ENCODE measurements at places on chromosomes 7 and 10.

DNA sequence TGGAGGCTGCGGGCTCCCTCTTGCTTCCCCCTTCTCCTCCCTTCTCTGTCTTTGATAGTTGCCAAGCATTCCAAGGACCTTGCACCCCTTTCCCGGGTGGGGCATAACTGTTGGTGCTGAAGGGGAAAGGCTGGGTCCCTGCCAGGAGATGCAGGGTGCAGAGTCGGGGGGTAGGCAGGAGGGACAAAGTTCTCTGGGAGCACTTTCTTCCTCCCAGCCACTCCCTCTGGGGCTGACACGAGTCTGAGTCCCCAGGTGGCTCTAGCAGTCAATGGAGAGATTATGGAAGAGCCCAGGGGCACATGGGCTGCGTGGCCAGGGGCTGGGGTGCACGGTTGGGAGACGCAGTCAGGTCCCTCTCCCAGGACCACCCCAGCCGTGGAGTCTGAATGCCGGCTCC lies 2.1 kb downstream of the CLDN15 start:
- DNase-seq: no peak

GRCh38 chr10:24952143-24952706 lies at the start of gene PRTFDC1:
Gene PRTFDC1, minus strand, starts transcription at chr10:24952606. Its CDS starts 31 bp downstream, at chr10:24952575.
- DNase-seq: no peak

DNA sequence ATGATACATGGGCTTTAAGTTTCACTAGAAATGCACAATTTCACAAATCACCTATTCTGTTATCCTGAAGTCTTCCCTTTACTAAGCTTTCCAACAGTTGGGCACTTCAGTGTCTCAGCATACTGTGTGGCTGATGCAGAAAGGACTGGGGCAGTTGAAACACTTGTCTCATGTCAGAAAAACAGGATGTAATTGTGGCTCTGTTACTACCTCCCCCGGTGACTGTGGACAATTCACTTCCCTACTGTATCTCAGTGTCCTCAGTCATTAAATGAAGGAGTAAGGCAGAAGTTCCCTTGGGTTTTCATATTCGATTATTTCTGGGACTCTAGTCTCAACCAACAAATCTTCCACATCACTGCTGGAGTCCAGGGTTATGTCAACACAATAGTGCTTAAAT lies 17.9 kb downstream of the ANKRD22 start:
- no peak for DNase-seq

DNA sequence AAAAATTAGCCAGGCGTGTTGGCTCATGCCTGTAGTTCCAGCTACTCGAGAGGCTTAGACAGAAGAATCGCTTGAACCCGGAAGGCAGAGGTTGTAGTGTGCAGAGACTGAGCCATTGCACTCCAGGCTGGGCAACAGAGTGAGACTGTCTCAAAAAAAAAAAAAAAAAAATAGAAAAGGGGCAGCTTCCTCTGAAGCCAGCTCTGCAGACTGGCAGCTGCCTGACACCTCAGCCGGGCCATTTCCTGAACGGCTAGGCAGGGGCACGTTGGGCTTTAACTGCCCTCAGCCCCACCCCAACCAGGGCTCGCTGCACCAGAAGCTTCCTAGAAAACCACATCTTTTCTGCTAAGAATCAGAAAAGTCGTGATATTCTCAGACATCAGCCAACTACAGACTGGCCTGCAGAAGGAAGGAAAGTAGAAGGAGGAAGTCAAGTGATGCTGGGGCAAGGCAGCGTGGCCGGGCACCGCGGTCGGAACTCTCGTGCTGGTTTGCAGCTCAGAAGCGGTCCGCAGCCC lies 38.0 kb downstream of the PRKAG2 start:
- DNase-seq: peak; percentile 46

- DNase-seq: no peak
Measured at GRCh38 chr10:129840196-129840590, 123.9 kb downstream of the EBF3 start.

DNA sequence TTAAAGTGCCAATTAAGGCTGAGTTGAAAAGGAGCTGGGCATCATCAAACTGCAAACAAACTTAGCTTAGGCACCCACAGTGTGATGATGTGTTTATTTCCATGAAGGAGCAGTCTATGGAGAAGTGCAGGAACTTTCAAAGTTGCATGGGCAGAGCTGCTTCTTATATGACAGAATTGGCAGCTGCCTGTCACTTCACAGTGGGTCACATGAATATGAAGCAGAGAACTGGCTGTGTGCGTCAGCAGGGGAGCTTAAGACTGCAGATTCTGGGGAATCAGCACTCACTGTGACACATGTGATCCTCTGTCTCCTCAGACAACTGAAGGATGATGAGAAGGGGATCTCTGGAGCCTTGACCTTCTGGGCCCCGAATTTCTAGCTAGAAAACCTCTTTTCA lies 36.6 kb downstream of the RBM28 start:
- no peak for DNase-seq

DNA sequence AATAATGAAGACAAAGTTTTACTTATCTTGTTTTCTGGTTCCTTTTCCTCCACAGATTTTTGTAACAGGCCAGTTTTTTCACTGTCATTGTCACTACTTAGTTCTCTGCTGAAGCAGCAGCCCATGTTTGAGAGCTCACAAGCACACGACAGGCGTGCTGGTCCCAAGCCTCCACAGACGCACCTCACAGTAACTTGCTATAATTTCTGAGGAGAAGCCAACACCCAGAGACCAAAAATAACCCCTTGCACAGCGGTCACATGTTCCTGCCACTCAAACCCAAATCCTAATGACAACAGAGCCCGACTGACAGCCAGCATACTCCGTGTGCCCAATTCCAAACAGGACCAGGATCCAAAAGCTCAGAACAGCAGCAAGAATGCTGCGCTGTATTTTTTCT lies 58.5 kb downstream of the LARP4B start:
- DNase-seq: no peak

- peak; percentile 87 for DNase-seq
Measured at GRCh38 chr10:3057946-3058345, 9.4 kb upstream of the PFKP start.

- no peak for DNase-seq
Measured at GRCh38 chr10:81108516-81109199, 571.0 kb downstream of the SH2D4B start.

DNA sequence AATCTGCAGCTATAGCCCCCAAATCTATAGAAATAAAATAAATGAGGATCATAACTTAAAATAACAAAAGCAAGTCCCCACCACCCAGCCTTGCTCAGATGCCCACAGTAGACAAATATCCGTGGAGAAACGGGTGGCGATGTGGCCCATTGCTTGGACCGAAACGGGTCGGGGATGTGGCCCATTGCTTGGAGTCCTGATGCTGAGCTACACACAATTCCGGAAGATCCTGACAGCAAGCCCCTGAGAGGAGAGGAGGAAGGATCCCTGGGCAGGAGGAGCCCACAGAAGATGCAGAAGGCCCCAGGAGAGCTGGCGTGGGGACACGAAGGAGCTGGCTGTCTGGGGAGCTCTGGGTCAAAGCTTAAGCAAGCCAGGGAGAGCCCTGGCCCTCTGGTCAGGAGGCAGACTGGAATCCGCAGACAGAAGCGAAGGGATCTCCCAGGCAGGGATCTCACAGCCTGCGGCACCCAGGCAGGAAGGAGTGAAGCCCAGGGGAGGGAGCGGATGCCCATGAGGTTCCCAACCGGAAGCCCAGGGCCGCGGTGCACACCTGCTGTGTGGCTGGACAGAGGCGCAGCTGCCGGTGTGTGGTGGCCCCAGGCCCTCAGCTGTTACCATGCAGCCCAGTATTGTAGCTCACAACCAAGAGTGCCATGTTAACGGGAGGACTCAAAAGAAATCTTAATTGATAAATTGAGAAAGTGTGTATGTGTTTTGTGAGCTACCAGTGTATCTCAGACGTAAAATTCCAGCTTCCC lies 138.8 kb downstream of the ADARB2 start:
- peak; percentile 68 for DNase-seq

GRCh38 chr7:70700941-70701425 lies 431.0 kb upstream of the GALNT17 start:
- DNase-seq: no peak

DNA sequence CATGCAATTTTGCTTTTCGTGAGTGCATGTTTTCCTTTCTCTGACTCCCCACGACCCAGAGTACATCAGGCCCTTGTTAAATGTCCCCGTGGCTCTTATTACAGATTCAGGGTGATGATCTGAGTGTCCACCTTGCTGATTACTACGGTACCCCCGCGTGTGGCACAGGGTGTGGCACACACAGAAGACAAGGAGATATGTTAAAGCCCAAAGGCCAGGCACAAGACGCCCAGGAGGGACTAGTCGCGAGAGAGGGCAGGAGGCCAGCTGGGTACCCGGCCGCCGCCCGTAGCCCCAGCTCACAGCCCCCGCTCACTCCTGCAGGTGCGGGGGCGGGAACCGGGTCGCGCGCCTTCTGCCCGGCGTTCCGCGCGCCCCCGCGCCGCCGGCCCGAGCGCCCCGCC lies 281 bp upstream of the EXOC6 start:
- DNase-seq: no peak

GRCh38 chr7:133778472-133778871 lies 348.7 kb upstream of the LRGUK start:
- no peak for DNase-seq

- no peak for DNase-seq
Measured at GRCh38 chr10:88477343-88478085, 105.6 kb downstream of the RNLS start.

GRCh38 chr10:112583236-112583939 lies 136.4 kb downstream of the VTI1A start:
- no peak for DNase-seq

DNA sequence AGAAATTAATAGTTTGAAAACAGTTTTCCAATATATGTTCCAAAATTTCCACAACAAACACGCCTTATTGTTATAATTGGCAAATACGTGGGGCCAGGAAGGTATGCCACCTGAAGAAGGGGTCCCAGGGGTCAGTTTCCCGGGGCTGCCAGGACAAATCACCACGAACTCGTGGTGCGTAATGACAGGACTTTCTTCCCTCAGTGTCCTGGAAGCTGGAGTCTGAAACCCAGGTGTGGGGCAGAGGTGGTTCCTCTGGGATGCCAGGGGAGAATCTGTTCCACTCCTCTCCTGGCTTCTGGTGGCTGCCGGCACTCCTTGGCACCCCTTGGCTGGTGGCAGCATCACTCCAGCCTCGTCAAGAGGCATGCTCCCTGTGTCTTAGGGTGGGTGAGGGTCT lies 56.7 kb downstream of the CHST15 start:
- no peak for DNase-seq

DNA sequence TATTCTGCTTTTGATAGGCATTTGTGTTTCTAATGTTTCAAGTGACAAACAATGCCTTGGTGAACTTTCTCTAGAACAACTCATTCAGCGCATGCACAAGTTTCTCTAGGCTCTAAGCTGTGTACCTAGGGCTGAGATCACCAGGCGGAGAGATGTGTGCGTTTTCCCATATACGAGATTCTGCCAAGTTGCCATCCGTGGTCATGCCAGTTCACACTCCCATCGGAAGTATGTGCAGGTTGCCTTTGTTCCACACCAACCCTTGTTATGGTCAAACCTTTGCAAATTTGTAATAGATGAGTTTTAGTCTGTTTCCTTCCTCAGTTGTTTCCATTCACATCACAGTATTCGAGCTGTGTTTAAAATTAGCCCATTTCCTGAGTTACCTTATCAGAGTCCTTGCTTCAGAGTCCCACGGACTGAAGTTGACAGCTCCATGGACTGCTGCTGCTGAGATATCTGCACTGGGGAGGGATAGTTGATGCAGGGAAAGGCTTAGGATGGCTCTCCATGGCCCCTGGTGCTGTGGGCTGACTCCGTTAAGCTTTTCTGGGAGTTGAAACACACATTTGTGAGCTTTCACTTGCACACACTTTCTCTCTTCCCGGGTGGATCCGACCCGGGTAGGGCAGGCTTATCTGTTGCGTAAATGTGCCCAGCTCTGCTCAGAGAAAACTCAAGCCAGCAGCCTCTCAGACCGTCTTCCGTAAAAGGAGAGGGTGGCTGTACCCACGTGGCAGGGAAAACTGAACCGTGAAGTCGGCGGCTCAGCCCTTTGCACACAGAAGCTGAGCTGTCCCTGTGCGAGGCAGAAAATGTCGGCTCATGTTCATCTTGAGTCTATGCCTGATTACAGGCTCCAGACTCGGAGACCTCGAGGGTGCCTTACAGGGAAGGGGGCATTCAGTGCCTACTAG lies 49.4 kb downstream of the HK1 start:
- DNase-seq: no peak

DNA sequence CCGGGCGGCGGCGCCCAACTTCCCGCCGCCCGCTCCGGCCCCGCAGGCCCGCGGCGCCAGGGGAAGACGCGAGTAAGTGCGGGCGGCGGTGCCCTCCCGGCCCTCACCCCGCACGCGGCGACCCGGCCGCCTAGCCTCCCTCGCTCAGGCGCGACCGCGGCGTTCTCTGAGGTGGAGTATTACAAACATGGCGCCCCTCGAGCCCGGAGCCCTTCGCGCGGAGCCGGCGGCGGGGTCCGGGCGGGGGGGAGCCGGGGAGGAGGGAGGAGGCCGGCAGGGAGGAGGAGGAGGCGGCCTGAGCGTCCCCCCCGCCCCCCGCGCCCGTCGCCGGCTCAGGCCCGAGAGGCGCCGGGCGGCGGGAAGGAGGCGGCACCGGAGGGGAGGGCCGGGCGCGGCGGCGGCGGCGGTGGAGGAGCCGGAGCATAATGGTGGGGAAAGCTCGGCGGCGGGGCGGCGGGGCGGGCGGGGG lies at the start of gene ZMYND11:
ZMYND11 (plus strand) TSS at position 324 of the 469 bp plus-strand sequence. CDS start 44,558 bp downstream, outside the sequence.
- peak; percentile 62 for DNase-seq

DNA sequence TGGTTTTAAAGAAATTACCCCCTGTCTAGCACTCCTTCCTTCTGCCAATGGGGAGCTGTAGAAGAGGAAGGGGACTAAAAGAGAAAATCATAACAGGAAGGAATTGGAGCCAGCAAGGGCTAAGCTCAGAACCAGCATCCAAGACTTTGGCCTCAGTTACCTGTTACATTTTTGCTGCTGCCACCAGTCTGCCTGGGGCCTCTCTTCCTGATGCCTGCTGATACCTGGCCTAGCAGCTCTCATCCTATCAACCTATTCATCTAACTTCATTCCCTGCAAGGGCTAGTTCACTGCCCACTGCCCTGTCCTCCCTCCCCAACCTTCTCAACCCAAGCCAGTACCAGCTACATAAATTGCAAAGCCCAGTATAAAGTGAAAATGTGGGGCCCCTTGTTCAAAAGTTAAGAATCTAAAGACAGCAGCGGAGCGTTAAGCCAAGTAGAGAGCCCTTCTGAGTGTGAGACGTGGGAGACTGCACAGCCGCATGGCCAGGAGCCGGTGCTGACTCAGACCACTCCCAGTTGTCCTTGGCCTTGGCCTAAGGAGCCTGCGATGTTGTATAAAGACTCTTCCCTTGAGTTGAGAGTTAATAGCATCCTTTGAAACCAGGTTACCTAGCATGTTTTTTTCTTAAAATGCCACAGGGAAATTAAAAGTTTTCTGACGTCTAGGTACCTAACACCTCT lies 13.2 kb upstream of the AOC1 start:
- no peak for DNase-seq

DNA sequence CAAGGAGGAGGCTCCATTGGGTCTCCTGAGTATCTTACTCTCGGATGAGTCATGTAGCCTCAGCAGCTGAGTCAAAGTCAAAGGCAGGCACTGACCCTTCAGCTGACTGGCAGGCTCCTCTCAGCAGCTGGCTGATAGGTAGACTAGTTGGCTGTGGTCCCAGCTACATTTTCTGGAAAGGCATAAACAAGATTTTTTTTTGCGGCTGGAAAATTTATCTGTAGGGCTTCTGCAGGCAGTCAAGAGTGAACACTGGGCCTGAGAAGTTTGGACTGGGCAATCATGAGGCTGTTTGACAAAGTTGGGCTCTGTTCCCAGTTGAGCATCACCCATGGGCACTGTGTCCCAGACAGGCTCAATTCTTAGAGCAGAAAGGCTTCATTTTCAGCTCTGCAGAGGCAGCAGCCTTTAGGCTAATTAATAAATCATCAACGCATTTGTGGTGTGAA lies 796.2 kb downstream of the CCSER2 start:
- no peak for DNase-seq

All from RPMI8226 (cell line).